Karpas-422 (cell line): ENCODE measurements at places on chromosomes 13 and 19.

- no peak for DNase-seq
- no peak overlapping the region for H3K4me3 ChIP-seq
- no peak overlapping the region for H3K27ac ChIP-seq
- H3K27me3 ChIP-seq = no peaks in the 10 kb centered on the region
These were observed 7.0 kb upstream of the ZC3H4 start for GRCh38 chr19:47120470-47121067.

GRCh38 chr13:98853771-98854221 lies 101.3 kb upstream of the SLC15A1 start:
- no peaks in the 10 kb centered on the region for H3K4me1 ChIP-seq
- H3K36me3 ChIP-seq = no peaks in the 10 kb centered on the region
- no peak overlapping the region for H3K27ac ChIP-seq
- H3K4me3 ChIP-seq = no peak overlapping the region
- H3K27me3 ChIP-seq = no peaks in the 10 kb centered on the region
- no peak for DNase-seq

GRCh38 chr13:48094404-48094780 lies 512 bp downstream of the MED4 start:
- peak overlapping the region; percentile 97 for H3K4me3 ChIP-seq
- DNase-seq = peak; percentile 61
- H3K27me3 ChIP-seq = no peaks in the 10 kb centered on the region
- H3K4me1 ChIP-seq = peaks cover 28% of the 10 kb centered on the region
- H3K36me3 ChIP-seq = peaks cover 4% of the 10 kb centered on the region; the same call in 1 of the 2 replicates
- no peak overlapping the region for H3K27ac ChIP-seq

- H3K4me3 ChIP-seq = no peak overlapping the region
- DNase-seq = no peak
- H3K4me1 ChIP-seq = peaks cover 10% of the 10 kb centered on the region
- H3K27me3 ChIP-seq = no peaks in the 10 kb centered on the region
These were observed 848.7 kb upstream of the PCDH9 start for GRCh38 chr13:68078874-68079273.

DNA sequence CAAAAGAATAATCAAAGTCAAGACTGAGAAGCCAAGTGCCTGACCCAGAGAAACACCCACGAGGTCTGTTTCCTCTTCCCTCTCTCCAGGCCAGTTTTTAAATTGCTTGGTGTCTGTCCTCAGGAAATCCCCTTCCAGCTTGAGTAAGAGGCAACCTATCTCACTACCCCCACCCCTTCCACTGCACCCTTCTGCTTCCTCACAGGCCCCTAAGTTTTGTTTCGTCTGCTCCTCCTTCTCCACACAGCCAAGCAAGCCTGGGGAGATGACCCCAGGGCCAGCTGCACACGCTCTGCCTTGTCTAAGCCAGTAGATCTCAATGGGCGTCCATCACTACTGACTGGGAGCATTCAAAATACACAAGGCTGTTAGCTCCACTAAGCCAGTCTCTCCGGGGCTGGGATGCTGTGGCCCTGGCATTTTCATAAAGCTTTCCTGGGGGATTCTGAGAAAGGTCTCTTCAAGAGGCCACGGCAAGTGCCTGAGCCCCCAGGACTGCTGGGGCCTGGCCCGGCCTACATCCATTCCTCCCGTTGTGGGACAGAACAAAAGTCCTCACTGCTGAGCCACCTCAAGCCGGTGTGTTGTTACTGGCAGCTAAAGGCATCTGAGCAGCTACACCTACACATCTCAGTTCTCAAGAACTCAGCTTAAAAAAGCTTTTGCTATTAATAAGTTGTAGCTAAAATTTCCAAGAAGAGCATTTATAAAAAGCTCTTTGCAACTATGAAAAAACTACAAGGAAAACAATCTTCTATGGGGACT lies 14.9 kb upstream of the IL4I1 start:
- H3K36me3 ChIP-seq = peaks cover 64% of the 10 kb centered on the region
- H3K27ac ChIP-seq = no peak overlapping the region
- no peak overlapping the region for H3K4me3 ChIP-seq
- H3K27me3 ChIP-seq = no peaks in the 10 kb centered on the region
- H3K4me1 ChIP-seq = peaks cover 3% of the 10 kb centered on the region; the same call in 1 of the 2 replicates

DNA sequence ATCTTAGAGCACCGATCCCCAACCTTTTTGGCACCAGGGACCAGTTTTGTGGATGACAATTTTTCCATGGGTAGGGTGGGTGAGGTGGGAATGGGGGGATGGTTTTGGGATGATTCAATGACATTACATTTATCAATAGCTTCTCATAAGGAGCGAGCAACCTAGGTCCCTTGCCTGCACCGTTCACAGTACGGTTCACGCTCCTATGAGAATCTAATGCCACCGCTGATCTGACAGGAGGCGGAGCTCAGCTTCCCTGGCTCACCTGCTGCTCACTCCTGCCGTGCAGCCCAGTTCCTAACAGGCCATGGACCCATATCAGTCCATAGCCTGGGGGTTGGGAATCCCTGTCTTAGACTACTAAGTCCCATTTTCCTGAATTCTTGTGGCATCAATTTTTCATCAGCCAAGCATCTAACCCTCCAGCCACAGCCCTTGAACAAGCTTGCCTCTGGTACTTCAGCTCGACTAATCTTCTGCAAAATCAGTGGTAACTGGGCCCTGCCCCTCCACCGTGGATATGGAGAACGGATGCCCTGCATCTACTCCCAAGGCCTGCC lies 37.0 kb upstream of the MAP3K10 start:
- DNase-seq = no peak
- no peaks in the 10 kb centered on the region for H3K4me1 ChIP-seq

DNA sequence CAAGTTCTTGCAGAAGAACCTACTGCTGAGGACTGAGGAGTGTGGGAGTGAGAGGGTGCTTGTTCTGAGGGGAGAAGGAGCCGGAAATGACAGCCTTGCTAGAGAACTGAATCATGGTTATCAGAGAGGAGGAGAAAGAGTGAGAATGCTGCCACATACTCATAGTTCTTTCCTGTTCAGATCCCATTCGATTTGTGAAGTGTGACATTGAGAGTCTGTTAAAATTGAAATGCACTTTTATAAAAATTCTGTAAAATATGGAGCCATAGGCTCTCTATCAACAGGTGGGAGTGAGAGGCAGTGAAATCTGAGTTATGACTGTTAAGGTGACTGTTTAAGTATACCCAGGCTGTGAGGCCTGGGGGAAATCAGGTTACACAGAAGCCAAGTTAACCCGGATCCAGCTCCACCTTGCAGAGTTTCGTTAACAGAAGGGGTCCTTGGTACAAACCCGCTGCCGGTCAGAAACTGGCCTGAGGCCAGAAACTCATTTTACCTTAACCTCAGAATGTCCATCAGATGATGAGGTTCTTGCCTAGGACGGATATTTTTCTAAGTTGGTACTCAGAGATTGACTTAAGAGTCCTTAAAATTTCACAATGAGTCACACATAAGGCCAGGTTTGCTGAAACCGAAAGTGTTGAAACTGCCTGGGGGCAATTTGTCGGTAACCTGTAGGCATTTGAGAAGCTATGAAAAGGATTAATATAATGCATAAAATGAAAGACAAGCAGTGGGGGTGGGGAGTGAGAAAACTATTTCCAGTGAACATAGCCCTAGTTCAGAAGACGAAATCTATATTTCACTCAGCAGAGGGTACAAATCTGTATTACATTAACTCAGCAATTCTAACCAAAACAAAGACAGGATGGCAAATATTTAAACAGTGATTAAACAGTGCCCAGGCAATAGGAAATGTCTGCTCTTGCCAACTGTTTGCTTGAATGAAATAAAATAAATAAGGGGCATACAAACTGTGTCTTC lies 350.5 kb downstream of the KCNRG start:
- peak overlapping the region; percentile 6 for H3K4me3 ChIP-seq
- peaks cover 43% of the 10 kb centered on the region for H3K4me1 ChIP-seq
- H3K27ac ChIP-seq = no peak overlapping the region
- no peaks in the 10 kb centered on the region for H3K36me3 ChIP-seq
- no peak for DNase-seq
- no peaks in the 10 kb centered on the region for H3K27me3 ChIP-seq
